Activated CD4-positive, CD25-positive, alpha-beta regulatory T cell (primary cell): ENCODE measurements at places on chromosomes 7 and 10.

DNA sequence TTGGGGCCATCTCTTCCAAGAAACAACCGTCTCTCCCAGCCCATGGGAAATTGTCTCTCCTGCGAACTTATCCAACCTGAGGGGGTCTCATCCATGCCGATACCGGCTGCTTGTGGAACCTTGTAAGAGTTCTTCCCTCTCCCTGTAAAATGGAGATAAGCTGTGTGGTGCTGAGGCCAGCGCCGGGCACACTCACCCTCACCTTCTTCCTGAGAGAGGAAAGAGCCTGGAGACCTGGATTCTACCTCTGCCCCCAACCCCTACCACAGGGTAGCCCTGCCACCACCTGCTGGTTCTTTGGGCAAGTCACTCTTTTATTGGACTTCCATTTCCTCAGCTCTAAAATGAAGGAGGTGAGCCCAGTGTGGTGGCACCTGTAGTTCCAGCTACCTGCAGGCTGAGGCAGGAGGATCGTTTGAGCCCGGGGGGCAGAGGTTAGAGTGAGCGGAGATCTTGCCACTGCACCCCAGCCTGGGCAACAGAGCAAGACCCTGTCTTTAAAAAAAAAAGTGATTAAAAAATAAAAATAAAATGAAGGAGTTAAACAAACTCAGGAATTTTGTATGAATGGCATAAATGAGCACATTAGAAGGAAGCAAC lies 38.4 kb upstream of the PSAP start:
- DNase-seq = no peak

GRCh38 chr7:81562581-81562980 lies 207.3 kb downstream of the HGF start:
- no peak for DNase-seq

GRCh38 chr7:148527717-148528168 lies 62.8 kb upstream of the C7orf33 start:
- peak; percentile 83 for DNase-seq

- no peak for DNase-seq
Measured at GRCh38 chr7:72028267-72028666, 383.9 kb downstream of the CALN1 start.

- no peak for DNase-seq
Measured at GRCh38 chr7:128381161-128381821, 19.8 kb upstream of the PRRT4 start.

- DNase-seq = no peak
Measured at GRCh38 chr7:44286182-44286617, 39.2 kb downstream of the CAMK2B start.

- no peak for DNase-seq
Measured at GRCh38 chr10:16182688-16183087, 254.1 kb upstream of the PTER start.

DNA sequence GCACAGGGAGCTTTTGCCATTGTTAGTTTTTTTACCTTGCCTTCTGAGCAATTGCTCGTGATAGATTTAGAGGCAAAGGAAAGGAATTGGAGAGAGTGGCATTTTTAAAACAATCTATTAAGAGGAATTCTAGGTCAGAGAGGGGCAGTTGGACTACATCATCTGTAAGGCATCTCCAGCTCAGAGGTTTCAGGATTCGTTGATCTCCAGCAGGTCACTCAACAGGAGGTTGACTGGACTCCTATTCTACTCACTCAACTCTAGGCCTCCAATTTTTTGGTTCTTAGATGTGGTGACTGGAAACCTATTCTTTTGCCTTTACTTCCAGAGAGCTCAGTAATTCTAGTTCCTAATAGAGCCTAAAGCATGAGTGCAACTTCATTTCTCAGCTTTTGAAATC lies 42.8 kb downstream of the TBXAS1 start:
- no peak for DNase-seq

DNA sequence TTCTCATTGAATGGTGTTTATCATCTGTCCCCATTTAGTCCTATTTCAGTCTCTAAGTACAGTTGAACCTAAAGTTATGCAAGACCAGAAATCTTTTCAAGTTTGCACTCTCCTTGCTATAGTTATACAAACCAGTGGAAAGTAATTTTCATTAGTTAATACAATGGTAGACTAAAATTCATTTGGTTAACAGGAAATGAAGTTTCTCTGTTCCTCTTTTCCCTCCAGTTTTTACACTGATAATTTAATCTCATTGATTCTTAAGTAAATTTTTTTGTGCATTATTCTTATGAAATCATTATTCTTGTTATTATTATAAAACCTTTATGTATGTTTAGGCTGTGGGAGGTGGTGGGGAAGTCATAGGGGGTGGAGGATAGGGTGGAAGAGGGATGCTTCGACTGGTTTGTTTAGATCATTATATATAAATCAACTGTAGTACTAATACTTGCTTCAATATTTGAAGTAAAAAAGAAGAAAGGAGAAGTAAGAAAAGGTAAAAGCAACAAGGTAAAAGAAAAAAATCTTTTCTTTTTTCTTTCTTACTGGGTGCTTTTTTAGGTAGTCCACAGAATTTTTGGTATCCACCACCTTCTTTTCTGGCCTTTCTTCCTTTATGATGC lies 104.1 kb downstream of the GPR85 start:
- DNase-seq = no peak

GRCh38 chr7:122182081-122182480 lies 38.0 kb upstream of the AASS start:
- no peak for DNase-seq

GRCh38 chr7:25953859-25954258 lies 198.1 kb upstream of the NFE2L3 start:
- DNase-seq = no peak

- DNase-seq = peak; percentile 13
Measured at GRCh38 chr10:70115948-70116682, 16.5 kb downstream of the AIFM2 start.

GRCh38 chr7:29611941-29612544 lies 48.4 kb downstream of the PRR15 start:
- DNase-seq = no peak

GRCh38 chr7:100471021-100471420 lies 7.0 kb upstream of the SPACDR start:
- DNase-seq = no peak

DNA sequence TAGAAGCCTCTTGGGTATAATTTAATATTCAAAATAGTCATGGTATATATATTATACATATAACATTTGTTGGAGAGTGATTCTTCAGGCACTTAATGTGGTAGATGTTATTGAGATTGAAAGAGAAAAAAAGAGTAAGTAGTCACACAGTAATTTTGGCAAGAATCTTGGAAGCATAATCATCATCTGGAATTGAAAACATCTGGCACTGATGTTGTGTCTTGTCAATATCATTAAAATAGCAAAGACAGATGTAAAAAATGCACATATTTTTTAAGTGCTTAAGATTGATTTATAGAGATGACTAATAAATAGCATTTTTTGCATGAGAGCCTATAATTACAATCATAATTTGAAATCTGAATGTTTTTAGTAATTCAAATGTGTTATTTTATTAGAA lies 9.5 kb downstream of the SEMA3D start:
- no peak for DNase-seq

- no peak for DNase-seq
Measured at GRCh38 chr7:96823274-96823673, 113.6 kb upstream of the SEM1 start.

DNA sequence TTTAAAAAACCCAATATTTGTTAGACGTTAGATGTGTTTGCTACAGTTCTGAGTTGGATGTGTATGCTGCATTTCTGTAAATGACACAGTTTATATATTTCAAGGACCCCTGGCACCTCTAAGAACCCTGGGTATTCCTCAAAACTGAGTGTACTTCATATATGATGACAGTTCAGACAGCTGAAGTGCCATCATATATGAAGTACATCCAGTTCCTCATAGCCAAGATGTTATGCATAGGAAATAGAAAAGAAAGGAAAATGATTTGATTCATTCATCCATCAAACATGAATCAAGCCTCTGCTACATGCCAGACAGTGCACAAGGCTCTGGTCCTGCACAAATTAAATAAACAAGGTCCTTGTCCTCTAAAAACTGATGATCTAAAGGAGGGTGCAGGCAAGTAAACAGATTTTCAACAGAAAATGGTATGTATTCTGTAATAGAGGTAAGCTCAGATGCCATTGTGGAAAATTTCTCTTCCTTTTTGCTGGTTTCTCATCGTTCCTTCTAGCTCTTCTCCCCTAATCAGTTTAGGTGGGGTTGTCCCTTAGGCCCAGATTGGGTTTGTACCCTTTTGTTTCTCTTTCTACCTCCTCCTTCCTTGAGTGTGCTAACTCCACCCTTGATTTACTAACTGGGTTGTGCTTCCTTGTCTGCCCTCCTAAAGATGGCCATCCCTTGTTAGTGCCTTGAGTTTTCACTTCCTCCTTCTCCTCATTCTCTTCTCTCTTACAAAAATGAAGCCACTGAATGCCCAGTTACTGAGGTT lies 25.3 kb upstream of the SMIM30 start:
- DNase-seq = no peak

- DNase-seq = no peak
Measured at GRCh38 chr10:42949287-42949686, 127.6 kb upstream of the RET start.
